ENCODE measurements at places on chromosomes 2 and 18. TPM values are rescaled to one million over a fixed set of nuclear protein-coding genes. Genes with fewer than 3 reads are reported as not detected.

The CD8A gene
- 1.3 TPM for total RNA-seq

The TMEM247 gene
- not detected for total RNA-seq

The RAD51AP2 gene
- total RNA-seq, result not detected

The SPC25 gene
- 22.8 TPM for total RNA-seq

The DAW1 gene
- not detected for total RNA-seq

GRCh38 chr18:49238433-49239042 lies 221.9 kb downstream of the DYM start:
- DNase-seq, result peak; percentile 73
- H3K27ac ChIP-seq, result no peak overlapping the region
- no peak overlapping the region for H3K4me3 ChIP-seq
- H3K27me3 ChIP-seq, result no peaks in the 10 kb centered on the region
- H3K36me3 ChIP-seq, result peaks cover 11% of the 10 kb centered on the region

DNA sequence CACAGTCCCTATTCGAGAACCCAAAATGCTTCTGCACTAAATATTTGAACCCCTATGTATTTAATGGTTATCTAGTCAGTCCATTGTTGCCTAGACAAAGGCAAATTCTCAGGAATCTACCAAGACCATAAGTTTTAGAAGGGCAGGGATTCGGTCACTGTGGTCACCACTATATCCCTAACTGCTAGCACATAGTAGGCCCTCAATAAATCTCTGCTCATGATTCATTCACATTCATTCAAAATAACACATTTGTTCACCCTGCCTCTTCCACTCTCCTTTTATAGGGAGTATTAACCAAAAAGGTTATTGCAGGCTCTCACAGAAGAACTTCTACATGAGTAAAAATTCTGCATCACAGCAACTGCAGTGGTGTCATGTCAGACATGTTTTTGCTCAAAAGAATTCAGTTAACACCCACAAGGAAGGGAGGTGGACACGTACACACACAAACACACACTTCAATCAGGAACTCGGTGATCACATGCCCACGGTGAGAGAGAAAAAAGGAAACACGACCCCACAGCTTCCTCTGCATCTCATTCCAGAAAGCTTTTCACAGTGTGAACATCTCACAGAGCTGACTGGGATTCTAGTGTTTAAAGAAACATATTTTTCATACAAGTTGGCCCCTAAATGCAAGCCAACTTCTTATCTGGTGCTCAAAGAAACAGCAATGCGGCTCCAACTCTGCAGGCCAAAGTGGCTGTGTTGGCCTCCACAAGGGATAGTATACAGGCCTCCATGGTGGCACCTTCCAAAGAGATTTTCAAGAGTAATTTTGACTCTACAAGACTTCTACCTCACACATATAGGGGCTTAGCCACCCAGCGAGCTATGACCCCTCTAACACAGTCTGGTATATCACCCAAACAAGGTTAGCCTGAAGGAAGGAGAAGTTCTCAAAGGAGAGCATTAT lies 98.0 kb downstream of the ANKRD44 start:
- H3K4me3 ChIP-seq, result peak overlapping the region; percentile 68
- H3K27ac ChIP-seq, result peak overlapping the region; percentile 97
- peak; percentile 81 for DNase-seq
- no peaks in the 10 kb centered on the region for H3K27me3 ChIP-seq
- peaks cover 6% of the 10 kb centered on the region for H3K36me3 ChIP-seq

GRCh38 chr2:239321596-239322415 lies 79.0 kb downstream of the HDAC4 start:
- H3K4me3 ChIP-seq, result peak overlapping the region; percentile 69
- DNase-seq, result peak; percentile 90
- H3K27me3 ChIP-seq, result no peaks in the 10 kb centered on the region
- peaks cover 24% of the 10 kb centered on the region for H3K36me3 ChIP-seq
- H3K27ac ChIP-seq, result peak overlapping the region; percentile 90
- H3K4me1 ChIP-seq, result peaks cover 74% of the 10 kb centered on the region

DNA sequence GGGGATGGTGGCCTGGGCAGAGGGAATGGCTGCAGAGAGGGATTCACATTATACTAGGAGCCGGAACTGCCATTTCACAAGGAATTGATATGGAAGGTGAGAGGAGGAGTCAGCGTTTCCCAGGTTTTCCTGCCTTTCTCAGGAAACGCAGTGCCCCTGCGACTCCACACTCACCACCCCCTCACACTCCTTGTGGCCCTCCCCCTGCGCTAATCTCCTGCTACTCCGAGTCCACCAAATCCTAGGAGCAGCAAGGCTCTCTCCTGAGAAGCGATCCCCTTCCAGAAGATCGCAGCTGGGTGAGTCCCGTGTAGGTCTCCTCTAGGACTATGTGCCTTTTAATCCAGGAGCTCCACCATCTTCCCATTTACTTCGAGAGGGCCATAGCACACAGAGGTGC lies 140.6 kb downstream of the VAPA start:
- H3K36me3 ChIP-seq, result no peaks in the 10 kb centered on the region
- H3K27me3 ChIP-seq, result no peaks in the 10 kb centered on the region
- H3K4me1 ChIP-seq, result peaks cover 7% of the 10 kb centered on the region
- H3K4me3 ChIP-seq, result no peak overlapping the region

DNA sequence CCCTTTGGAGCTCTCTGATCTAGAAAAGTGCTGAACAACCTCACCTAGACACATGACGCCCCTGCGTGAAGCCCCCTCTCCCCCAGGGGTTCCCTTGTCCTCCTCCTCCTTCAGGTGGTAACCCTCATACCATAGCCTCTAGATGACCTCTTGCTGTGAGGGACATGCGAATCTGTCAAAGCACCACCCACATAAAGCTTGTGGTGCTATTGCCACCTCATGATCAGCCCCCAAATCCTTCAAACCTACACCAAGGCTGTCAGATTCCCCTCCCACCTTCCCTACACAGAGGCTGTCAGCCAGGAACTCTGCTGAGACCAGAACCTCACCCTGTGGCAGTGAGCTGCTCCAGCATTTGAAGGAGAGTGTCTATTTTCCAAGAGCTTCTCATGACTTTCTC lies 43.1 kb upstream of the TEX51 start:
- H3K27ac ChIP-seq, result no peak overlapping the region
- DNase-seq, result no peak
- no peaks in the 10 kb centered on the region for H3K36me3 ChIP-seq
- peaks cover 6% of the 10 kb centered on the region for H3K27me3 ChIP-seq

- peaks cover 28% of the 10 kb centered on the region for H3K4me1 ChIP-seq
- H3K27ac ChIP-seq, result no peak overlapping the region
- H3K4me3 ChIP-seq, result peak overlapping the region; percentile 93
- DNase-seq, result no peak
Observed at GRCh38 chr2:128315829-128316776, 2.6 kb downstream of the HS6ST1 start.

- no peaks in the 10 kb centered on the region for H3K36me3 ChIP-seq
- H3K4me1 ChIP-seq, result peaks cover 9% of the 10 kb centered on the region
- H3K27me3 ChIP-seq, result no peaks in the 10 kb centered on the region
Observed at GRCh38 chr18:55251254-55251971, 292.2 kb upstream of the CCDC68 start.

- H3K4me1 ChIP-seq, result peaks cover 44% of the 10 kb centered on the region
- H3K27ac ChIP-seq, result peak overlapping the region; percentile 97
- peak overlapping the region; percentile 92 for H3K4me3 ChIP-seq
- no peaks in the 10 kb centered on the region for H3K27me3 ChIP-seq
Observed at GRCh38 chr2:157443090-157443489, 799 bp downstream of the CYTIP start.

- H3K27me3 ChIP-seq, result no peaks in the 10 kb centered on the region
- DNase-seq, result no peak
- peaks cover 11% of the 10 kb centered on the region for H3K36me3 ChIP-seq
Observed at GRCh38 chr2:54967269-54967668, 83.0 kb downstream of the RTN4 start.

DNA sequence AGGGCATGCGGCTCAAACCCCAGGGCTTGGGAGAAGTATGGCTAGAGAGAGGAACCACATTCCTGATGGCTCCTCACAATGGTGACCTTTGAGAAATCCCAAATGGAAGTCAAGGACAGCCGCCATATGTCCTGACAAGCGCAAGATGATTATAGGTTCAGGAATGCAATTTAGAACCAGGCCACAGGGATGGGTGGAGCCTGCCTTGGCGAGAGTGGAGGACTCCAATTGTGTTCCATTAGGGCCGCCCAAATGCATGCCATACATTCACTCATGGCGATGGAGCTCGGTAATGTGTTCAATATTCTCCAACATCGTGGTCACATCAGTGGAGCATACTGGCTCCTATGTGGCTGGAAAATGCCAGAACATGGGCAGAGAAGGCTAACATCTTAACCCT lies 662.9 kb upstream of the ID2 start:
- DNase-seq, result no peak
- H3K27me3 ChIP-seq, result no peaks in the 10 kb centered on the region
- no peak overlapping the region for H3K4me3 ChIP-seq

- no peak for DNase-seq
- H3K27me3 ChIP-seq, result peaks cover under 1% of the 10 kb centered on the region
- no peaks in the 10 kb centered on the region for H3K36me3 ChIP-seq
- H3K27ac ChIP-seq, result no peak overlapping the region
- H3K4me1 ChIP-seq, result no peaks in the 10 kb centered on the region
Observed at GRCh38 chr2:198478361-198478760, 674.0 kb downstream of the PLCL1 start.

GRCh38 chr2:86368161-86368824 lies 30.9 kb upstream of the REEP1 start:
- DNase-seq, result peak; percentile 80
- H3K4me1 ChIP-seq, result peaks cover 24% of the 10 kb centered on the region
- H3K27me3 ChIP-seq, result peaks cover 1% of the 10 kb centered on the region
- H3K4me3 ChIP-seq, result peak overlapping the region; percentile 31
- peaks cover 3% of the 10 kb centered on the region for H3K36me3 ChIP-seq

DNA sequence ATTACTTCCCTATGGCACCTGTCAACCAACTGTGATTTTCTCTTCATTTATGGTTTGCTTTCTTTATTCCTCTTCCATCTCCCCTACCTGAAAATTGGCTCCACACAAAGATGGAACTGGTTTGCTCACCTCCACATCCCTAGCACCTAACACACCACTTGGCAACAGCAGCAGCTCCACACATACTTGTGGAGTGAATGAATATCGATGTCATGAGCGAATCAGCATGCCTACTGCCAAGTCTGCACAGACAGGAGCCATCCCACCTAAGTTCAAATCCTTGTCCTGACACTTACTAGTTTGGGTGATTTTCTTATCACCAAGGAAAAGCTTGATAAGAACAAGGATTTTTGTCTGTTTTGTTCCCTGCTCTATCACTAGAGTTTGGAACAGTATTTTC lies 191.4 kb upstream of the TMEM200C start:
- peaks cover 4% of the 10 kb centered on the region for H3K4me1 ChIP-seq
- no peak for DNase-seq
- H3K27ac ChIP-seq, result no peak overlapping the region
- H3K27me3 ChIP-seq, result no peaks in the 10 kb centered on the region
- H3K4me3 ChIP-seq, result no peak overlapping the region

GRCh38 chr18:49756671-49757362 lies 56.5 kb downstream of the ACAA2 start:
- no peaks in the 10 kb centered on the region for H3K36me3 ChIP-seq
- no peaks in the 10 kb centered on the region for H3K4me1 ChIP-seq
- H3K27me3 ChIP-seq, result peaks cover 12% of the 10 kb centered on the region
- H3K4me3 ChIP-seq, result no peak overlapping the region
- DNase-seq, result no peak

- no peak overlapping the region for H3K4me3 ChIP-seq
- H3K27me3 ChIP-seq, result peaks cover 24% of the 10 kb centered on the region
- no peak for DNase-seq
- H3K4me1 ChIP-seq, result no peaks in the 10 kb centered on the region
Observed at GRCh38 chr2:145404690-145405089, 884.8 kb upstream of the ZEB2 start.

DNA sequence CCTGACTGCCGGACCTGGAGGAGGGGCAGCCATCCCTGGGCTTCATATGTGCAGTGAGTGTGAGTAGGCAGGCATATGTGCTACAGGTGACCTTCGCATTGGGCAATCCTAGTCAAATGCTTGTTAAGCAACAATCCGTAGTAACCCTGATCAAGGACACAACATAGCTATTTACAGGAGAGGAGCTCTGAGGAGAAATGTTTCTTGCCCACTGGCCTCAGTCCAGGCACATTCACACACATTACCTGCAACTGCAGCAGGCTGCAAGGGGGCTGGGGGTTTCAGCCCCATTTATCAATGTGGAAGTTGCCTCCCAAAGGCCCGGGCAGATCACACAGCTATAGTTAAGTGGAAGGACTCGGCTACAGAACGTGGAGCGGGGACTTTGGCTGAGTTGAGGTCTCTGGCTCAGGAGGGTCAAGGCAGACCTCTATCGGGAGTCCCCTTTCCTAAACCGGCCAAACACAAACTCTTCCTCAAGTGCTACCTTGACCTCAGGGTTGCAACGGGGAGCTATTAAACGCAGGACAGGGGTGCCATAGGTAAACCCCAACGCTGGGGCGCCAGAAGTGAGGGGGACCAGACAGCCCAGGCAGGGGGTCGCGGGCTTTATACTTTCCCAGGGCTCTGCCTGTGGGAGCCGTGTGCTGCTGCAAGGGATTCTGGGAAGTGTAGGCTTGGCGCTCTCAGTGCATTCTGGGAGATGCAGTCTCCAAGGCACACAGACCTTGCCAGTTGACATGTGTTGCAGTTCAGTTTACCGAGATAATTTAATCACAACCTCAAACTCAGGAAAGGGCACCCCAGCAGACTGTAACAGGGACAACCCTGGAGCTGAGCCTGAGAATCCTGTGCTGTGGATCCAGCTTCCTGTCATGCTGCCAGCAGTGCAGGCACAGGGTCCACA lies 9.4 kb downstream of the KHK start:
- peak overlapping the region; percentile 48 for H3K27ac ChIP-seq
- DNase-seq, result peak; percentile 85
- H3K4me1 ChIP-seq, result peaks cover 15% of the 10 kb centered on the region
- no peaks in the 10 kb centered on the region for H3K27me3 ChIP-seq

- peaks cover 6% of the 10 kb centered on the region for H3K36me3 ChIP-seq
- H3K4me1 ChIP-seq, result peaks cover 2% of the 10 kb centered on the region
- DNase-seq, result no peak
Observed at GRCh38 chr2:8671802-8672201, 10.1 kb upstream of the ID2 start.

DNA sequence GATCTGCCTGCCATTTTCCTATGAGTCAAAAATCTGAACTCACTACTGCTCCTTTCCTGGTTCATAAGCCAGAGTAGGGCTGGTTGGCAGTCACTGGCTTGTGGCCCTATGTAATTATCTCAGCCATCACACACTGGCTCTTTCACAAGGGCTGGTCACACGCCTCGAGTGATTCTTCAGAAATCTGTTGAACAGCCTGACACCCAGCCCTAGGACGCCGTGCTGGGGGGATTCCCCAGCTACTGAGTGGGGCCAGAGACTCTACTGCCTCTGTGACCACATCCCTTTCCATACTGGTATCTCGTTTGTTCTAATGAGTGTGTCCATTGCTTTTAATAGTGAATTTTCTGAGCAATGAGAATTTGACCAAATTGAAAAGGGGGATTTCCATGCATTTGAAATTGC lies 45.8 kb upstream of the RBM44 start:
- peak; percentile 75 for DNase-seq
- H3K4me3 ChIP-seq, result no peak overlapping the region
- H3K4me1 ChIP-seq, result peaks cover 16% of the 10 kb centered on the region
- peak overlapping the region; percentile 73 for H3K27ac ChIP-seq

All from activated CD4-positive, alpha-beta T cell treated with anti-CD3 and anti-CD28 coated beads, Interleukin-2, amount 10 ng/mL, durations not matched to agents 24 days and 14 days (primary cell).